ENCODE measurements at places on chromosomes 2 and 18.

DNA sequence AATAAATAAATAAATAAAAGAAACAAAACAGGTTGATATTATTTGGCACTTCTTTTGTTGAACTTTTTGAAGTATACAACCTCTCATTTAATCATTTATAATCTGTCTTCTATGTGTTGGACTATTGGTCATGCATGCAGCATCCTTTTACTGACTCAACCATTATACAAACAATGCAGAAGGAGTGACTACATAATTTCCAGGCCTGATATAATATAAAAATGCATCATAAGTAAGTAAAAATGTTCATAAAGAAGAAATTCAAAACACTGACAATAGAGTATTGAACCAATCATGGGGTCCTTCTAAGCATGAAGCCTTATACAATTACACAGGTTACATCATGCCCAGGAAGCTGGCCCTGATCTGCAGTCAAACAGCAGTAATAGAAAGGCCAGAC is 141.5 kb upstream of the FN1 start:
- no peak for DNase-seq

DNA sequence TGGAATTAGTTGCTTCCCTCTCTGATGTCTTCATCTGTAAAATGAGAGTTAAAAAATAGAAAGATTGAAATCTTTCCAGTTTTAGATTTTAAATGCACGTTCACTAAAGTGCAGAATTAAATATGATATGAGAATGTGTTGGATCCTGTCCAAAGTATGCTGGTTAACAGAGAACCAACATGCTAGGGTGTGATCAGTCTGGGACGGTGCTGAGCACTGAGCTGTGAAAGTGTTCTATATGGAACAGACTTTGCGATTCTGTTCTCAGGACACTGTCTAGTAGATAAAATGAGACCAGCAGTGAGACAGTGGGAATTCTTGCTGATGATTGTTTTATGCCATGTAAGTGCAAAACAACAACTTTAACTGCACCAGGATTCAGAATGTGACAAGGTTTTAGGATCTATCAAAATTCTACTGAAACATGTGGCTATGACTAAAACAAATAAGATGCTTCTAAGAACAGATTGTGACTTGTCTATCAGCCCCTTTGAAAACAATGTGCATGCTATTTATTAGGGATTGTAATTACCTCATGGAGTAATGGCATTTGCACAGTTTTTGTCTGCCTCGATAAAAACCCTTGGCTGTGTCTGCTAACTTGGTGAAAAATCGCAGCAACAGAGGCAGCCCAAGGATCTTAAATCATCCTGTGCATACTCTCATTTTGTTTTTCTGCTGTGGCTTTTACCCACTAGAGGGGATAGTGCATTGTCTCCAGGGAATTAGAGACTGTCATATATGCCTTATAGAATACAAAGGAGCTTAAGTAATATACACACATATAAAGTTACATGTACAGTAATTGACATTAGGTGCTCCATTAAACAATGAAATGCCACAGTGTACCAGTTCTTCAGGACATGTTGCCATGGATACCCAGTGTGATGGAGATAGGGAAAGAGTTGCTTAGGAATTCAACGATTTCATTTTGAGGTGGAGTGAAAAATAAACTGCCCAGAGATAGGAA is 55.1 kb downstream of the MAP3K20 start:
- no peak for DNase-seq

- DNase-seq = no peak
These were observed 86.8 kb upstream of the GULP1 start for GRCh38 chr2:188204824-188205223.

- no peak for DNase-seq
These were observed 481.1 kb downstream of the CBLN2 start for GRCh38 chr18:72063001-72063400.

- no peak for DNase-seq
These were observed 541.5 kb downstream of the CNTNAP5 start for GRCh38 chr2:124566518-124566970.

GRCh38 chr2:182831101-182831500 is 35.3 kb downstream of the FRZB start:
- DNase-seq = no peak

Measured in cerebellar nuclear complex (tissue), 1 donor.